Mesendoderm (in vitro differentiated cells): ENCODE measurements at places on chromosomes 5 and 9.
A peak's percentile ranks its signal among the peaks of the same experiment; 100 is the strongest.

DNA sequence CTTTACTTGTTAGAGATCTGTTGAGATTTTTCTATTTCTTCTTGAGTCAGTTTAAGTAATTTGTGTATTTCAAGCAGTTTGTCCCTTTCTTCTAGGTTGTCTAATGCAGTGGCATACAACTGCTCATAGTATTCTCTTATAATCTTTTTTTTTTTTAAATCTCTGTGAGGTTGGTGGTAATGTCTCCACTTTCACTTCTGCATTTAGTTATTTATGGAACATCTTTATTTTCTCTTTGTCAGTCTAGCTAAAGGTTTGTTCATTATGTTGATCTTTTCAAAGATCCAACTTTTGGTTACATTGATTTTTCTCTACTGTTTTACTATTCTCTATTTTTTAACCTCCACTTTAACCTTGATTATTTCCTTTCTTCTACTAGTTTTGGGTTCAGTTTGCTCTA is 13.8 kb downstream of the FOXE1 start:
- DNase-seq, result no peak

DNA sequence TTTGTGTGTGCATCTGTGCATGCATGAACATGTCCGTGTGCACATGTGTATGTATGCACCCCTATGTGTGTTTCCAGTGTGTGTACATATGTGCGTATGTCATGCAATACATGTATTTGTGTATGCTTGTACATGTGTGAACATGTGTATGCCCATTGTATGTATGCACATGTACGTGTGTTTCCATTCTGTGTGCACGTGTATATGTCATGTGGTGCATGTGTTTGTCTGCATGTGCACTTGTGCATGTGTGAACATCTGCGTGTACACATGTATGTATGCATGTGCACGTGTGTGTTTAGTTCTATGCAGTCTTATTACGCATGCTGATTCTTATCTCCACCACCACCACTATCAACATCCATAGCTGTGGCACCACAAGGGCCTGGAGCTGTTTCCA is 403.5 kb upstream of the IRX4 start:
- DNase-seq, result no peak

DNA sequence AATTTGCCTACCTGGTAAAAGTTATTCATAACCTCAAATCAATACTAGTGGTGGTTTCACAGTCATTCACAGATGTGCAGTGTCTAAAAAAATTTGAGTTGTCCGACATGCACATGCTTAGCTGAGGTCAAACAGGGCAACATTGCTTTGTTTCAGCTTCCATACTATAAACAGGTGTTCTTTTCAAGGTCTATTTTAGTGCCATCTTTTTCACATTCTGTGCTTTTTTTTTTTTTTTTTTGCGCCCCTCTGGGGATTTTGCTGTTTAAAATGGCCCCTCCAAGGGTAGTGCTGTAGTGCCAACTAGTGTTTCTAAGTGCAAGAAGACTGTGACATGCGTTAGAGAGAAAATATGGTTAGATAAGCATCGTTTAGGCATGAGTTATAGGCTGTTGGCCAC is 14.5 kb downstream of the PHAX start:
- no peak for DNase-seq

DNA sequence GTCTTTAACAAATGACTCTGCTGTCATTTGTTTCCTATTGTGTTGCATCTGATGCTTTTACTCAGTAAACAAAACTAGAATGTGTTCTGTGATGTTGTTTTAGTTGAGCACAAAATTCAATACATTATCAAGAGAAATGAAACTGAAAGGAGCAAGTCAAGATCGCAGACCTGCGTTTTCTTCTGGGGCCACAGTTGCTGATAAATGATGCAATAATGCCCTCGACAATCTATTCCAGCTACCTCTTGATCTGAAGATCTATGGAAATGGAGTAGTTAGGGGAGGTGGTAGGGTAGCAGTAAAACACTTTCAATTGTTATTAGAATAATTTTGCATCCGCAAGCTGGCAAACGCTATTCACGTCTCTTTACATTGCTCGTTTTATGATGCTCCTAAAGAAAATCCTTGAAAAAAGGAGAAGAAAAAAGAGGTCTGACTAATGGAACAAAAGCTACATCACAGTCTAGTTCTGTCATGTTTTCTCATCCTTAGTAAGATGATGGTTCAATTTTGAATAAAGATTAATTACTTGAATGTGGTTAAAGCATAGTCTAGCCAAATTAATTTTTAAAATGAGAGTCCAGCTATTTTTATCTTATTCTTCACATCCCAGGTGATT is 1.6 kb downstream of the ZNF366 start:
- DNase-seq, result no peak

GRCh38 chr9:132610661-132611060 is 28.3 kb downstream of the BARHL1 start:
- no peak for DNase-seq

GRCh38 chr5:35698047-35698808 is 80.6 kb downstream of the SPEF2 start:
- no peak for DNase-seq

GRCh38 chr5:170312301-170312595 is 14.7 kb upstream of the LCP2 start:
- DNase-seq, result no peak

- DNase-seq, result peak; percentile 64
These were observed 42.1 kb downstream of the CXXC5 start for GRCh38 chr5:139690064-139690802.

DNA sequence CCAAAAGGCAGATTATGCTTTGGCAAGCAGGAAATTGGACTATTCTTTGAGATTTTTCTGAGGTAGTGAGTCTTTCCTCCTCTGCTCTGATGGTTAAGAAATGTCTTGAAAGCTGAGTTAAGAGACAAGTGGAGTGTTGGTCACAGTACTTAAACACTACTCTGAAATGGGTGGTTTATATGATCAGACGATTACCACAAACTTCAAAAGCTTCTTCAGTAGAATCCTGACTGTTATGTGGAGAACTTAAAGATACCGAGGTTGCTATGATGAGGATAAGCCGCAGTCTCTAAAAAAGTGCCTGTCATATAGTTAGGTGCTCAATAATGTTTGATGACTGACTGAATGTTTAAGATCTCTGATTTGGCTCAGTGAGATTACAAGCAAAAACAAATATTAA is 24.3 kb downstream of the GCNT4 start:
- no peak for DNase-seq
